ENCODE measurements at places on chromosomes 12 and 14. TPM values are rescaled to one million over a fixed set of nuclear protein-coding genes. Genes with fewer than 3 reads are reported as not detected.

KCNH3 gene
- polyA plus RNA-seq: 0.13 TPM

MGAT4C gene
- polyA plus RNA-seq: not detected

SERPINA5 gene
- polyA plus RNA-seq: 0.12 TPM

CDH24 gene
- 63.1 TPM for polyA plus RNA-seq

SVOP gene
- not detected for polyA plus RNA-seq

SLC16A7 gene
- 2.9 TPM for polyA plus RNA-seq
